ENCODE measurements at places on chromosomes 16 and 17.

DNA sequence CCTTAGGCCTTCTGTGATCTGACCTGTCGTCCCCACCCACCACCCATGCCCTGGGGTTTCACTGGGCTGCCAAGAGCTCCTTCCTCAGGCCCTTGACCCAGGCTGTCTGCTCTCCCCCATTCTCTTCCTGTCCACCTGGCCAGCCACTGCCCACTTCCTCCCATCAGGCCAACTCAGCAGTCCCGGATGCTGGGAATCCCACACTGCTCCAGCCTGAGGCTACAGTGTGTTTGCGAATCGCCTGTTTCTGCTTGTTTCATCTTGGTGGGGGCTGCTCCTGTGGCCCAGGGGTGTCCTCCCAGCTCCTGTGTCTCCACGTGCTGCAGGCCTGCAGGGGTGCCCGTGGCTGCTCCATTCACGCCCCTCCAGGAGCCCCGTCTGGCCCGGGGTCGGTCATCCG is 839 bp upstream of the METRN start:
- DNase-seq, result no peak

GRCh38 chr16:23514381-23515152 is 4.3 kb upstream of the GGA2 start:
- DNase-seq, result no peak

GRCh38 chr16:785563-786535 is 2.3 kb downstream of the RPUSD1 start:
- no peak for DNase-seq

GRCh38 chr17:53722407-53722806 is 100.3 kb upstream of the KIF2B start:
- no peak for DNase-seq

GRCh38 chr17:49903523-49903922 is 55.7 kb upstream of the TAC4 start:
- DNase-seq, result no peak

- DNase-seq, result no peak
Observed at GRCh38 chr17:56389356-56389755, 204.1 kb upstream of the NOG start.

DNA sequence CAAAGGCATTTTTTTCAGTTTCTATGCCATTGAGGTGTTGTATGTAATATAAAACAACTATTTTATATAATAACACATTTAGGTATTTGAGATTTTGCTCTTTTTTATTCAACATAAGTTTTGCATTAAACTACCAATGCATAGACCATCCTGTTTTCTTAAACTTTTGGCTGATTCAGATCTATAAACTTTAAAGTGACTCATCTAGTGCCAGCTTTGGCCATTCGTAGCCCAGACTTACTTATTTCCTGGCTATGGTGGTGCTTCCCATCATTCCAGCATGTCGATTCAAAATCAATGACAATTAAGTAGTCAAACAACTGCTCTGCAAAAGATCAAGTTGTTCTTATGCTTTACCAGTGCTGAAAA is 3.1 kb downstream of the ERI2 start:
- no peak for DNase-seq

DNA sequence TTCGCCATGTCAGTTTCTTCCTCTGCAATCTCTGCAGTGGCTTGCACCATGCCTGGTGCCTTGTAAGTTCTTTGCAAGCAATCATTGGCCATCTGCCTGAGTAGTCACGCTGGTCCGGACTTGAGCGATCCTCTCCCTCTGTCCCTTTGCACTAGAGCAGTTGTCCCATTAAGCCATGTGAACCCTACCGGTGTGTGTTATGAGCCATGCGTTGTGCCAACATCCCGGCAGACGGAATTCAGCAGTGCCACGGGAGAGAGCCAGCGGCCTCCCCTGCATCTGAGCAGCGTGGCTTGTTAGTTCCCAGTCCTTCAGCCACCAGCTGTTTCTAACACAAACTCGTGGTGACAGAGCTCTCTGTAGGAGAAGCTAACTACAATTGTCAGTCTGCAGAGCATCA is 275.1 kb upstream of the HSBP1 start:
- no peak for DNase-seq

DNA sequence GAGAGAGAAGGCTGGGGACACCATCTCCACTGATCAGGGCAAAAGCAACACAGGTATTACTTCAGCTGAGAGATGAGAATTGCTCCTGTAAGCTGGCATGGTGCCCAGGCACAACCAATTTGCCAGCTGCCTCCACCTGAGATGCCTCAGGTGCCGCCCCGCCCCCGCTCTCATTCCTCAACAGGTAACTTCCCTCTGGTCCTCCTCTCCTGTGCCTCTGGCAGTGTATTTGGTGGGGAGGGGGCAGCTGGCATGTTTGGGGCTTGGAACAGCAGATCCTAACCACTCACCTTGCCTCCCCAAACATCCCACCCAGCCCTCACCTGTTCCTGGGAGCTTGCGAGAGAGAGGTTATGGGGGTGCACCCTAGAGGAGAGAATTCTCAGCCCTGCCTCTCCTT is 2.9 kb upstream of the SRCIN1 start:
- no peak for DNase-seq

All from amygdala (tissue), 56 donors.